ENCODE measurements at places on chromosomes 1 and 21.
A peak's percentile ranks its signal among the peaks of the same experiment; 100 is the strongest.

- DNase-seq: no peak
Measured at GRCh38 chr1:87872189-87872588, 543.5 kb downstream of the LMO4 start.

DNA sequence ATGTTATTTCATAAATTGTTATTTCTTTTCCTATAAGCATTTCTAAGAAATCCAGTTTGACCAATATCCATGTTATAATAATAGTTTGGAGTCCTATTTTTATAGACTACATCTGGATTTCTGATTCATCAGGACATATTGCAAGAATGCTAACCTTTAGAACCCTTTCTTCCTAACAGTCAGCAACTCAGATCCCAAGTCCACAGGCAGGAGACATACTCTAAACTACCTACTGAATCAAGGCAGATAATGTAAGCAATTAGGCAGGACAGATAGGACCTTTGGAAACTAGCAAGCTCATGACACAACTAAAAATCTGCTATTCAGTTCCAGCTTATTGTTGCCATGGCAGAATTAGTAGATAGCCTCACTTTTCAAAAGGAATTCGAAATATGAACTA, 104.1 kb downstream of the DENND1B start:
- DNase-seq: no peak

DNA sequence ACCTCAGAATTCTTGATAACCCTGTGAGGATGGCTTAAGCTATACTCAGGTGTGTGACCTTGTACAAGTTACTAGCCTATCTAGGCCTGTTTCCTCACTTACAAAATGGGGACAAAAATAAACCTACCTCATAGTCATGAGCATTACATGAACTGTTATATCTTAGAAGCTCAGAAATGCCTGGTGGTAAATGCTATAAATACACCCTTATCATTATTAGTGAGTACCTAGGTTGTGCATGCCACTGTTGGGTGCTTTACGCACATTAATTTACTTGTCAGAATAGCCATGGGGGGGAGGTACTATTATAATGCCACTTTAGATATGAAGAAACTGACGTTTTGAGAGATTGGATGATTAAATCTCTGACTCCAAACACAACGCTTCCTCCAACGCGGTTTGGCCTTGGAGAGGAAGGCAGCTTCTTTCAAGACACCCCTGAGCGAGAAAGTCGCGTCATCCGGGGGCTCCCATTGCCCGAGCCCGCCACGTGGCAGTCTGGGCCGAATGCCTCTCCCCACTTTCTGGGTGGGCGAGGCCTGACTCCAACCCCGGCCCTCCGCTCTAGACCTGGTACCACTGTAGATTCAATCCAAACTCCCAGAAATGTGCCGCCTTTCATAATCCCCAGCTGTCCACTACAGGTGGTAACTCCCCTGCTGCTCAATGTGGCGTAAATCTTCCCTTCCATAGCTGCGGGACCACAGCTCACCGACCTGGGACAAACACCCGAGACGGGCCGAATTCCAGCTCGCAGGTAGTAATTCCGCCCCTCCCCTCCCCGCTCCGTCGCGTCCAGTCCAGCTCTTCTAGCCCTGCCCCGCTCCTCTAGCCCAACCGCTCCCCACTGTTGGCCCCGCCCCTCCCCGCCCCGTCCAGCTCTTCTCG, 771 bp upstream of the RAD54L start:
- DNase-seq: peak; percentile 99

- DNase-seq: no peak
Measured at GRCh38 chr1:89008511-89008910, 14.2 kb downstream of the GBP3 start.

DNA sequence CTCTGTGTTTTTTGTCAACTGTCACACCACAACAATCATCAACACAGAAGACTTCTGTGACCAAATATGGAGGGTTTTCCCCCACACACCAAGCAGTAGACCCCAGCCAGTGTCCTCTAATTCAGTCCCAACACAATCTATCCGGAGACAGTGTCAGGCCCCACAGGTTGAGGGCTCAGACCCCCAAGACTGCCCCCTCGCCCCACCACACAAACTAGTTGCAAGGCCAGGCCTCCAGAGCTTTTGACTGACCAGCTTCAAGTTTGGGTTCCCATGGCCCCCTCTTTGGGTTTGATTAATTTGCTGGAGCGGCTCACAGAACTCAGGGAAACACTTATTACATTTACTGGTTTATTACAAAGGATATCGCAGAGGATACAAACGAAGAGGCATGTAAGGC, 37.2 kb downstream of the NEK2 start:
- no peak for DNase-seq

DNA sequence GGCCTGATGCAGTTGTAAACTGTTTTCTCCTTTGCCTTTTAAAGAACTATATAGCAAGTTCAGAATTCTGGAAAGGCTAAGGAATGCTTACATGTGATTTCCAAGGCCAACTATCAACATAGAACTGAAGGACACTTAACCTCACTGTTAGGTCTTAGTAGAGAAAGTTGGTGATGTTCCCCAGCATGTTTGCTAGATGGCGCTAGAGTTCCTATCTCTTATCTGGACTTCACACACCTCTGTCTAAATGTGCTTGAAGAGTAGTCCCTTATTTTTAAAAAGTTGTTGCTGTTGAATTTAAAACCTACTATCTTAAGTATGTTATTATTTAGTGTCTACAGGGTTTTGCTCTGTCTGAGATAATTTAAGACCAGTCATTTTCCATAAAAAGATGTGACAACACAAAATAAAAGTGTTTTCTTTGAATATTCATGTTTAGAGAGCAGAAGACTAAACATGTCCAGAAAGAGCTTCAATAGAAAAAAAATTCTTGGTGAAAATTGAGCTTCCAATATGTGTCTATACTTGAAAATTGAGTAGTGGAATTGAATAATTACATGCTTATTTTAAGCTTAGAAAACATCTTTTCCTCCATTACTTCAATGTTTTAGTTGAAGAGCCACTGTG, 237.3 kb downstream of the S1PR1 start:
- peak; percentile 49 for DNase-seq

DNA sequence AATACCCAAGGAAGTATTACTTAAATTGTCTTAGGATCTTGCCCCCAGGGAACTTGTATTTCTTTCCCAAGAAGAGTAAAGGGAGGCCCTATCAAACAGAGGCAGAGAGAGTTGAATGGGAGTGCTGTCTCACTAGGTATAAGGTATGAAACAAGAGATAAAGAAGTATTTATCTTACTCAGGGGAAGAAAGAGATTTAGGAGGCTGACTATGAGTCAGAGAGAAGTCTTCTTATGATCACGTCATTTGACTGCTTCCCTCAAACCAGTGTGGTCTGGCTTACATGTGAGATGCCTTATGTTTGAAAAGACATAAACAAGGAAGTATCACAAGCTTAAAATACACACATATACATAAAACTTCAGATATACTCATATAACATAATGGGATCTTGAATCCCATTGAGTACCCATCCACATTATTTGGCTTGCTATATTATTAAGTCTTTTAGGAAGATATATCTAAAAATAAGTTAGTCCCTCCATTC, 29.6 kb downstream of the DUSP10 start:
- DNase-seq: no peak

GRCh38 chr1:246534114-246534513, 27.0 kb upstream of the SMYD3 start:
- no peak for DNase-seq

DNA sequence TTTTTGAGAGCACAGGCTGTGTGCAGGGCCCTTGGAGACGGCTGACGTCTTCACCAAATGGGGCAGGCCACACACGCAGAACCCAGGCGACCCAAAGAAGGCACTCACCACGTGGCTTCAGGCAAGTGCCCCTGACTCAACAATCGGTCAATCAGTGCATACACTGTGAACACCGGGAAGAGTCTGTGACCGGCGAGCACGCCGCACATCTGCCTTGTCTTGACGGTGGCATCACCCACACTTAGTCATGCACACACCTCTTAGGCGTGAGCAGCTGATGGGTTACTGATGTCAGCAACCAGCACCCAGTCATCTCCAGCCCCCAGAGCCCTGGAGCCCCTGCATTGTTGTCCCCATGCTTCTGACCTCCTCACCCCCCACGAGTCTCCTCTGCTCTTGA, 4.9 kb upstream of the LRRC3 start:
- DNase-seq: no peak

DNA sequence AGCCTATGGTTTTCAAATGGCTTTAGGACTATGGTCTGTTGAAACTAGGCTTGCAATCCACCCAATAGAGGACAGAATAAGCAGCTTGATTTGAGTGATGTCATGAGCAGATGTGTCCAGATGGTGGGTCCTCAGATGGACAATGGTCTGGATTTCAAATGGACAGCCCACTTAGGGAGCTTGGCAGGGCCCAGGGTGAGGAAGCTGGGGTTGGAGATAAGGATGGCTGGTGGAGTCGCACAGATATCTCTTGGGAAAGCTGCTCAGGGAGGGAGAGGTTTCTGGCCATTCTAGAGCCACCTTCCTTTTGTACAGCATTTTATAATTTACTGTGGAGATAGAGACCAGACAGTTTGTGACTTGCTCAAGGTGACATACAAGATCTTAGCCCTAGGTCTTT, 55.0 kb downstream of the NFASC start:
- DNase-seq: no peak

GRCh38 chr1:36510418-36510817, 27.7 kb upstream of the CSF3R start:
- no peak for DNase-seq

GRCh38 chr21:35034203-35034926, 14.7 kb downstream of the RUNX1 start:
- DNase-seq: no peak

GRCh38 chr1:185813401-185813979, 79.3 kb downstream of the HMCN1 start:
- no peak for DNase-seq

DNA sequence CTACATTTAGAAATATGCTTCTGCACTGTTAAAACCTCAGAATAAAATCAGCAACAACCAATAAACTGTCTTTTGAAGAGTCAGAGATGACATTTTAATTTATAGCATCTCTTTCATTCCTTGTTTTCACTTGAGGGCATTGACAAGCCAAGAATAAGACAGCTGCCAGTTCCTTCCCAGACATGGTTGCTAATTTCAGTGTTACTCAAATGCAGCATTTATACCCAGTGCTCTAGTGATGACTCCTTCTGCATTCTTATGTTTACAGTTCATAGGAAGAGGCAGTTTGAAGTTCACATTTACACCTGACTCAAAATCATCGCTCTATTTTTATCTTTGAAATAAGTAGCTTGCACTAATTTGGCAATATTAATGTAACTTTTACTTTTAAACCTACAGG, 44.9 kb downstream of the PLA2G4A start:
- DNase-seq: no peak

All from iPS-NIHi11 (cell line).